Left renal pelvis (tissue), 4 donors: ENCODE measurements at places on chromosomes 6 and 20.

GRCh38 chr6:53424300-53424699, 75.5 kb upstream of the ELOVL5 start:
- DNase-seq = no peak

- no peak for DNase-seq
These were observed 764.1 kb upstream of the MMS22L start for GRCh38 chr6:98047164-98047563.

- DNase-seq = no peak
These were observed 3.9 kb downstream of the ACSS2 start for GRCh38 chr20:34880215-34880850.

GRCh38 chr6:75272145-75272840, 12.3 kb downstream of the TMEM30A start:
- no peak for DNase-seq

GRCh38 chr20:2729791-2730190, 37.2 kb downstream of the EBF4 start:
- no peak for DNase-seq

DNA sequence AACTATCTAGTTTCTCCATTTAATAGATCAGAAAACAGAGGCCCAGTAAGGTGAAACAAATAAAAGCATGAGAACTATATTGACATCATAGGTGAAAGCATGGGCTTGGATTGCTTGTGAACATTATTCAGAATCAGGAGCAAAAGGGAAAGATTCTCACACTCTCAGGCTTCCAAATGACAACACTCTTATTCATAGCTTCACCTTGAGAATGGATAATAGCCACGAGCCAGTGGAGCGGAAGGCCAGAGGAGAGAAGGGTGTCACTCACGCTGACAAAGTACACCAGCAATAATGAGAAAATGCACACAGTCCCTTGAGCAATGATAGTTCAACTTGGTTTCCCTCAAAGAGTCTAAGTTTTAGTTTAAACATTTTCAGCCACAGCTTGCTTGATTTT, 339.0 kb downstream of the TPBG start:
- no peak for DNase-seq

- no peak for DNase-seq
These were observed 15.5 kb downstream of the CRNKL1 start for GRCh38 chr20:20036756-20037155.

DNA sequence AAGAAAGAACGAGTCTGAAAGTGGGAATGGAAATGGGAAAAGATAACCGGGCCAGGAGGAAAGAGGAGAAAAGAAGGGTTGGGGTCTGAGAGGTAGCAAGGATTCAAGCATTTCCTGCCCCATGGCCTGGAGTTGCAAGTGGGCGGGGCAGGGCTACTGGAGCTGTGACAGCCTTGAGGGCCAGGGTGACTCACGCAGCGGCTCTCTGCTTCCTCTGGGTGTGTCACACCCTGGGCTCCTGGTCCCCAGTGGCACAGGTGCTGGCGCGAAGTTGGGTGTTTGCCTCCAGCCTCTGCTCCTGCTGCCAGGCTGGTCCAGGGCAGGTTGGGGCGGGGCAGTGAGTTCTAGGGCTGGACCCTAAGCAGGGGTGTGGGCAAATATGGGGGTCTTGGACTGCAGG, 3.3 kb upstream of the ULBP3 start:
- no peak for DNase-seq

DNA sequence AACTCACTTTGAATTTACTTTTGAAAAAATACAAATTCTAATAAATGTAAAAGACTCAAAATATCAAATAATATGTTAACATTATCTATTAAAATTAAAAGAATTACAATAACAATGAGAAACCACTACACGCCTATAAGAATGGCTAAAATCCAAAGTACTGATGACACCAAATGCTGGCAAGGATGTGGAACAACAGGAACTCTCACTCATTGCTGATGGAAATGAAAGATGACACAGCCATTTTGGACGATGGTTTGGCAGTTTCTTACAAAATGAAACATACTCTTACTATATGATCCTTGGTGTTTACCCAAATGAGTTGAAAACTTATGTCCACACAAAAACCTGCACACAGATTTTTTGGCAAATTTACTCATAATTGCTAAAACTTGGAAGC, 15.6 kb upstream of the STX11 start:
- no peak for DNase-seq

- DNase-seq = no peak
These were observed 25.7 kb downstream of the NTSR1 start for GRCh38 chr20:62734326-62734725.

DNA sequence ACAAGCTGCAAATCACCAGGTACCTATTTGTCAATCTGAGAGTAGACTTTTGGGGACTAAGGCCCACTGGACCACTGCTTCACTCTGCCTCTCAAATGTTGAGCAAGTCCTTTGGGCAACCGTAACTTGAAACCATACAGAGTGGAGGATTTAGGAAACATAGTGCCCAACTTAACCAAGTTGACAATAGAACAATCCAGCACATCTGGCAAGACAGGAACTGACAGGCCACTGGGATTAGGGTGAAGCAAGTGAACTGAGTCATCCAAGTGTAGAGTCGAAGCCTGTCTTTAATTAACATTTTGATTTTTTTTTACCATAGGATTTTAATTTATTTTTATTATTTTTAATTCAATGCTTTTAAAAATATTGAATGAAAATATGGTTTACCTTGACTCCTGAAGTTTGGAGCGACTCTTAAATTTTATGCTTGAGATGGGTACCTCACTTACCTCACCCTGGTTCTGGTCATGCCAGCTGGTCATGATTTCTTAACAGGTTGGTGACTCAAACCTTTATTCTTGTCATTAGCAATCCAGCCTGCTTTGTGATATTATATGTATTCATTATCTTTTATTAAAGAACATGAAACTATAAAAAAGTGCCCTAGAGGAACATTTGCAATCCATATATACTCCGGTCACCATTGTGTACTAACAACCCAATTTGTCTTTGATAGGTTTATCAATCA, 312.1 kb upstream of the DEFB112 start:
- no peak for DNase-seq

GRCh38 chr20:53751620-53752318, 158.1 kb upstream of the ZNF217 start:
- no peak for DNase-seq

- DNase-seq = no peak
These were observed 28.6 kb downstream of the CEP43 start for GRCh38 chr6:167027772-167028171.

DNA sequence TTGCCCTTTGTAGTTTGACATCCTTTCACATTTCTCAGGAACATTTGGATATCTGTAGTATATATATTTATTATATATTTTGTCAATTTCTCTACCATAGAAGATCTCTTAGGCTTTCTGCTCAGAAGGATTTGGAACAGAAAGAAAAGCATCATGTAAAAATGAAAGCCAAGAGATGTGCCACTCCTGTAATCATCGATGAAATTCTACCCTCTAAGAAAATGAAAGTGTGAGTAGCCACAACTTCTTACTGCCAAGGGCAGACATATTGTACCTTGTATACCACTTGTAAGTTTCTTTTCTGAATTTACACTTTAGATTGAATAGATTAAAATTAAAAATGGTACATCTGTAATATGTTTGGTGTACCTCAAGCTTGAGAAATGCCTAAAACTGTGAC, 31.2 kb downstream of the TPX2 start:
- no peak for DNase-seq

DNA sequence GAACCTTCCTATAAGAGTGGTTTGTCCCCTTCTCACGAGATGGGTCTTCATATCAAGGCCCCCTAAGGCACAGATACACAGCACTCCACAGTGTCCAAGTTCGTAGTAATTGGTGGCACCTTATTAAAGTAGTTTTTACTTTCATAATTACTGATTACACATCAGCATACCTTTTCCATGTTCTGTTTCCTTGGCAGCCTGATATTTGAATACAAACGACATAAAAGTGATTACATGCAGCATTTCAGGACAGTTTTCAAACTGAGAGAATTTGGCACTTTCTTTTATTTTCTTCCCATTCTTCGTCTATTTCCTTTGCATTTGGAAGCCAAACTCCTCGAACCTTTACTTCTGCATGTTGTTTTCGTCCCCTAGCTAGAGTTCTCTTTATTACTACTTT, 139.7 kb downstream of the MTHFD1L start:
- DNase-seq = no peak

GRCh38 chr6:10582774-10583508, 61.8 kb downstream of the GCNT2 start:
- no peak for DNase-seq

DNA sequence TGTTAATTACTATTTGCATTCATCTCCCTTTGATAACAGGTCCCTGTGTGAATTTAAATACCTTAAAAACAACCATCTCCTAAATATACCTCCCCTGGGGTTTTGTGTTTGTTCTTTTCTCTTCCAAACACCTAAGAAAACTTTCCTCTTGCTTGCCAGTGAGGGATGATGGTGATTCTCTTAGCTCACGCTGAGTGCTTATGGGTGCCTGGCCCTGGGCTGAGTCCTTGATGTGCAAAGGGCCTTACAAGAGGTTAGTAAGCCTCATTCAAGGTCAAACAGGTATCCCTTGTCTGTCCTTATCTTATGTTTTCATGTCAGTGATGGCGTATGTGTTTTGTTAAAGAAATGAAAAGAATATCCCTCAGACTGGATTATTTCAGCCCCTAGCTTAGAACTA, 76.3 kb downstream of the SYCP2L start:
- no peak for DNase-seq

DNA sequence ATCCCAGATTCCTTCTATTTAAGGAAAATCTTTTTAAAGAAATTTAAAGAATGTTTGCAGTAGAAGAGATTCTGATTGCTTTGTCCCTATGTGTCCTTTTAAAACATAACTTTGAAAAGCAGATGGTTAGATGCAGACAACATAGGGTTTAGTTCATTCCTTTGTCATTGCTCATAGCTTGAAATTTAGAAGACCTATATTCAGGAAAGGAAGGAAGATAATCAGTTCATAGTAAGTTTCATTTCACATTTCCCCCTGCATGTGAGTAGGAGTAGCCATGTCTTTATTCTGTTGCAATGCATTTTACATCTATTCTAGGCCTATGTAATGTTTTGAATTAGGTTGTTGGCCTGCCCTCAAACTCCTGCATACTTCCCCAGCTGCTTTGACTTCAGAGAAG, 197.9 kb upstream of the GRIK2 start:
- no peak for DNase-seq

DNA sequence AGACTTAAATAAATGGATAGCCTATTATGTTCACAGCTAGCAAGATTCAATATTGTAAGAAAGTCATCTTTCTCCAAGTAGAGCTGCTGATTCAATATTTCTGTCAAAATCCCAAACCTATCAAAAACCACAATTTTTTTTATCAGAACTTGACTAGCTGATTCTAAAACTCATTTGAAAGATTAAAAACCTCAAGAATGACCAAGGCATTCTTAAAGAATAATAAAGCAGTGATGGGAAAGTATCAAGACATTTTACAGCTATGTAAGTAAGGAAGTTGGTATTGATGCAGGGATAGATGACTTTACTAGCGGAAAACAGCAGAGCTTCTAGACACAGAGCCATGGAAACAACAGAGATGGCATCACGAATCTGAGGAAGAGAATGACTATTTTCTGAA, 64.7 kb downstream of the SAMD3 start:
- DNase-seq = no peak

GRCh38 chr6:137783710-137784109, 83.3 kb upstream of the TNFAIP3 start:
- DNase-seq = no peak

GRCh38 chr20:38870733-38871559, 55.3 kb upstream of the FAM83D start:
- DNase-seq = no peak

- DNase-seq = no peak
These were observed 11.9 kb downstream of the DIDO1 start for GRCh38 chr20:62914436-62914835.

DNA sequence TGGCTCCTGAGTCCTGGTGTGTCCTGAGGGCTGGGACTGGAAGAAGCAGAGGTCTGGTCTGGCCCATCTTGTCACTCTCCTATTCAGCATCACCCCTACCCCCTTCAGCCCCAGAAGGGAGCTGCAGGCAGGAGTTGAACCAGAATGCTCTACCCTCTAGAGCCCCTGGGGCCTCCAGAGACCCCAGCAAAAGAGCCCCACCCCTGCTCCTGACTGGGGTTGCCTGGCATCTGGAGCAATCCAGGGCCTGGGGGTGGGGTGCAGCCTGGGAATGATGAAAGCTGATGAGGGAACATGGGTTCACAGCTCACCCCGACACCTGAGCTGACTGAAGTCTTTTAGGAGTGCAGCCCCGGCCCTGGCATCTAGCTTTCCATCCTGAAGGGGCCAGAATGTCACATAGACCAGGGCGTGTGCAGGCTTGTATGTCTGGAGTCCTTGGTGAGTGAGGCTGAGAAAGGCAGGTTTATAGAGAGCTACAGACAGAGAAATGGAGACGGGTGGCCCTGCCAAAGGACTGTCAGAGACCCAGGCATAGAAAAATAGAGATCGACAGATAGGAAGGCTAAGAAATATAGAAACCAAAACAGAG, 12.2 kb downstream of the FGD2 start:
- DNase-seq = no peak

DNA sequence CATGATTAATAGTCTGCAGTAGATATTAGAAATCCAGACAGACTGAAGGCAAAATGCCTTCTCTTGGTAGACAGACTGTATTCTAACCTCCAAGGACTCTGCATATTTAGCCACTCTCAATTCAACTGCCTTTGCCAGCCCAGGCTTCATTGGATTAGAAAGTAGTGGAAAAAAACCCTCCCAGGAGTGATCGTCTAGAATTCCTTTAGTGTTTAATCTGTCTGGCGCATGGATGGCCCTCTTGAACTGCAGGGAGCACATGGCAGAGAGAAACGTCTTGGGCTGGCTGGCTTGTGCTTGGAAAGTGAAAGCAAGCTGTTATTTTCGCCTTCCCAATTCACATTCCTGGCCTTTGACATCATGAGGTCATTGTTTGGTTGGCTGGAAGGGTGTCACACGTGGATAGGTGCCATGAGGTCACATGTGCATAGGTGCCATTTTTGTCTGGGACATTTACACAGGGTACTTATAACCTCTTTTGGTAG, 30.9 kb upstream of the NEDD9 start:
- peak; percentile 63 for DNase-seq

GRCh38 chr6:101117393-101118135, 236.4 kb upstream of the ASCC3 start:
- DNase-seq = no peak

DNA sequence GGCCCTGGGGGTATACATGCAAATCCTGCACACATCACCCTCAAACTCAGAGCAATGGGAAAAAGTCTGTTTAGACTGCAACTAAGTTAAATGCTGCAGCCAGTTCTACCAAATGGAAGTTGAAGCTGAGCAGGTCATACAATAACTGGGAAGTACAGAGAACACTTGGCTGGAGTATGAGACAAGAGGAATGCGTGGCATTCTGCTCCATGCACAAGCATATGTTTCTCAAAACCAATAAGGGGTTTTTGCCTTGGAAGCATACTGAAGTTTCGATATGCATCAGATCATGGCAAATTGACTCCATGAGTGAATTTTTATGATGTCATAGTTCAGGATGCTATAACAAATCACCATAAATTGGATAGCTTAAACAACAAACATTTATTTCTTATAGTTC, 193.8 kb downstream of the COL12A1 start:
- no peak for DNase-seq

DNA sequence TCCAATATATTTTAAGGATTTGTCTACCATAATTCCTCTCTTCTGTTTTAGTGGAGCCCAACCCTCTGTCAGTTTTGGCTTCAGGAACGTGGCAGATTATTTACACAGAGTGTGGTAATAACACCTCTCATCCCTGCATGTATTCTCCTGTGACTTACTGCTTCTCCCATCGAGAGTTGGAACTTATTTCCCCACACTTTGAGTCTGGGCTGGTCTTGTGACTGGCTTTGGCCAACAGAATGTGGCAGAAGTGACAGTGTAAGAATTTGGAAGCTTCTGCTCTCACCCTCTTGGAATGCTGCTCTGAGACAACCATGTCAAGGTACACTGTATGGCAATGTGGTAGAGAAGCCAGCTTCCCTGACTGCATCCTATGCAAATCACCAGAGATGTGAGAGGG, 407.7 kb downstream of the EPM2A start:
- no peak for DNase-seq
